SW480 (cell line): ENCODE measurements at places on chromosomes 16 and 17.

GRCh38 chr17:64219571-64219970 is 43.5 kb downstream of the TEX2 start:
- no peak for DNase-seq

GRCh38 chr17:42573095-42573494 is 4.4 kb downstream of the PSMC3IP start:
- no peak for DNase-seq

GRCh38 chr17:181245-182049 is at the start of gene DOC2B:
TSS of gene DOC2B (minus strand) at chr17:181650. CDS start at chr17:181479, 171 bp downstream.
- peak; percentile 48 for DNase-seq

- no peak for DNase-seq
Observed at GRCh38 chr17:39484178-39484577, 22.9 kb downstream of the CDK12 start.

DNA sequence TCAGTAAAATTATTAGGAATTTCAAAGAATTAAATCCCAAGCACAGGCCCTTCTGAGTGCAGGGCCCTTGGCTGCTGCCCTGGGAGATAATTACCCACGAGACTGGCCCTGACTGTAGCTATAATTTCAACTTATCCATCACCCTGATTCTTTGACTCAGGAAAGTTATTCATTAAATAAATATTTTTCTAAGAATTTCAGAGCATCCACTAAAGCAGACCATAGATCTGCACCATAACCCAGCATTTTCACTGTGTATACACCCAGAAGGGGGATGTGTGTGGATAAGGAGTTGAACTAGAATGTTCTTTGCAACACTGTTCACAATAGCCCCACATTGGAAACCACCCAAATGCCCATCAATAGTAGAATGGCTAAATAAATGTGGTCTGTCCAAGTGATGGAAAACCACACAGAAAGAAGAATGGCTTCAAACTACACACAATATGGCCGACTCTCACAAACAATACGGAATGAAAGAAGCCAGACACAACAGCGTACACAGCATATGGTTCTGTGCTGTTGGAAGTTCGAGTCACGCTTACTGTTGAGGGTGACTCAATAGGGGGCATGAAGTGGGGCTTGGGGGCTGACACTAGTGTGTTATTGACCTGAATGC is 33.9 kb upstream of the MEAK7 start:
- no peak for DNase-seq

DNA sequence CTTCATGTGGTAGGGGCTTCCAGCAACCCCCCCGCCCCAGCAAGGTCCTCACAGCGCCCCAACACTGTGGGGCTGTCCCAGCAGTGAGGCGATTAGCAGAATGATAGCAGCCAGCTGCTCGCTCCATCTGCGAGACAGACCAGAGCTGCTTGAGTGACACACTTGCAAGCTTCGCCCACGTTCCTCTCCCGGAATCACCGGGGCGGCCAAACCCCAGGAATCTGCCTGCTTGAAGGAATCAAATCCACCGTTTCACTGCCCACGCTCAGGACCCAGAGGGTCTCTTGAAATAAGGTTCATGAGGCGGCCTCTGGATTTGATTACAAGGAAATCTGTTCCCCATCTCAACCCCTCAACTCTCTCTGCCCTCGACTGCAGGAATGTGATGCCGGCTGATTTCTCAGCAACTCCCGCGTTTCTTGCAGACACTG is 356.0 kb downstream of the C16orf95 start:
- no peak for DNase-seq

DNA sequence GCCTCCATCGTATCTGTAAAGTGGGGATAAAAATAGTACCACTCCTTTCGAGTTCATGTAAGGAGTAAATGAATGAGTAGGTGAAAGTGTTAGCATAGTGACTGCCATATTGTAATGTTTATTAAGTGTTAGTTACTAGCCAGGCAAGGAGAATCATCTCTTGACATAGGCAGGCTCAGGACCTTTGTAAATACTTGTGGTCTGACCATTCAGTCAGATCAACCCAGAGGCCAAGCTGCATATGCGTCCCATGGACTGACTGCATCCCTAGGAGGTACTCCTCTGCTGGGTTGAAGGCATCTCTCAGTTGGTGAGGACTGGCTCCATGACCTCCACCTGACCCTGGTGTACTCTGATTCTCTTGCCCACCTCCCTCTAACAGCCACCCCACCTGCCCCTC is 40.5 kb upstream of the CDRT4 start:
- DNase-seq: no peak

DNA sequence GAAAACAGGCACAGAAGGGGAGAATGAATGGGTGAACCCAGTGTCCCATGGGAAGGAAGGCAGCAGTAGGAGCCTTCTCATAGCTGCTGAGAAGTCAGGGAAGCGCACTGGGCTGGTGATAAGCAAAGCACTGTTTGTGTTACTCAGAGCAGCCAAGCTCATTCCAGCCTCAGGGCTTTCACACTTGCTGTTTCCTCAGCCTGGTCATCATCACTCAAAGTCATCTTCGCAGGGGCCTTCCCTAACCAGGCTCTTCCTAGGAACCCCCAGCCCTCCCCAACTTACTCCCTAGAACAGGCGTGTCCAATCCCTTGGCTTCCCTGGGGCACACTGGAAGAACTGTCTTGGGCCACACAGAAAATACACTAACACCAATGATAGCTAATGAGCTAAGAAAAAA is 32.1 kb upstream of the LONP2 start:
- no peak for DNase-seq

GRCh38 chr17:19294443-19294842 is 57.3 kb downstream of the EPN2 start:
- DNase-seq: no peak

- peak; percentile 54 for DNase-seq
Observed at GRCh38 chr17:41775394-41776226, 10.9 kb downstream of the JUP start.

GRCh38 chr17:43467981-43468581 is 15.7 kb upstream of the DHX8 start:
- peak; percentile 71 for DNase-seq

GRCh38 chr17:40915199-40915661 is 22.2 kb downstream of the KRT23 start:
- peak; percentile 96 for DNase-seq

DNA sequence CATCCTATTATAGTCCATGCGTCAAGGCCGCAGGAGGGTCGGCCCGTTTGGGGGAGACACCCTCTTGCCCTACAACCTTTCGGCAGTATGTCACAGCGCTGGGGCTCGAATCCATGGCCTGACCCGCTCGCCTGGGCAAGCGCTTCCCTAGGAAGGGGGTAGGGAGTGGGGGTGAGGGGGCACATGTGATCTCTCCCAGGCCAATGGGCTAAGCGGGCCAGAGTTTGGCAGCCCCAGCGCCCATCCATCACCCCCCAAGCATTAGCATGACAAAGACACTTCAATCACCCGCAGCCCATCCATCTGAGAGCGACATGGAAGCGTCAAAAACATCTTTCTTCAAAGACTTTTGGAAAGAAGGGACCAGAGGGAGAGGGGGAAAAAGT is at the start of gene HOXB1:
Gene HOXB1 (minus strand): TSS at position 125 of the 386 bp plus-strand sequence. CDS start 107 bp downstream, at position 18.
- no peak for DNase-seq
